A549 treated with CORT108297 at 1 μM for 4 hours (cell line): ENCODE measurements at places on chromosomes 7 and 10. TPM values are rescaled to one million over a fixed set of nuclear protein-coding genes. Genes with fewer than 3 reads are reported as not detected.

The AKR1B15 gene
- 25.5 to 34.0 TPM (median 34.0 TPM) in 5 replicates for total RNA-seq

The SLC26A3 gene
- total RNA-seq, result not detected in 5 replicates

The SORBS1 gene
- total RNA-seq, result 0.36 to 0.69 TPM (median 0.47 TPM) in 5 replicates

The MALRD1 gene
- total RNA-seq, result not detected in 5 replicates

The CALHM3 gene
- total RNA-seq, result 0.45 to 0.74 TPM (median 0.49 TPM) in 5 replicates

The MMP21 gene
- total RNA-seq, result 0.04 to 0.06 TPM in 2 of 5 replicates, not detected in the others

The ITIH2 gene
- 0.17 to 0.38 TPM (median 0.29 TPM) in 5 replicates for total RNA-seq

The LBX1 gene
- total RNA-seq, result not detected in 5 replicates

The PLXDC2 gene
- 0.02 TPM in 3 of 5 replicates, not detected in the others for total RNA-seq
